GOT3 (cell line): ENCODE measurements at places on chromosomes 7 and 10.

DNA sequence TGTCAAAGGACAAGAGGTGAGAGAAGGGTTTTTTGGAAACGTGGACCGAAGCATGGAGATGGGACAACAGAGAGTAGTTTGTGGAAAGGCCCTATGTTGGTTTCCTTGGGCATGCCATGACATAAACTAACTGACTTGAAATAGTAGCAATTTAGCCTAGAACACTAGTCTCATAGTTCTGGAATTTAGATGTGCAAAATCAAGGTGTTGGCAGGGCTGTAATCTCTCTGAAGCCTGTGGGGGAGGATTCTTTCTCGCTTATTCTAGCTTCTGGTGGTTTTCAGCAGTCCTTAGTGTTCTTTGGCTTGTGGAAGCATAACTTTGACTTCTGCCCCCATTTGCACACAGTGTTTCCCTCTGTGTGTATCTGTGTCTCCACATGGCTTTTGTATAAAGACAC lies 283.4 kb downstream of the GFRA1 start:
- DNase-seq = no peak

GRCh38 chr7:155843426-155844018 lies 31.3 kb upstream of the SHH start:
- no peak for DNase-seq

DNA sequence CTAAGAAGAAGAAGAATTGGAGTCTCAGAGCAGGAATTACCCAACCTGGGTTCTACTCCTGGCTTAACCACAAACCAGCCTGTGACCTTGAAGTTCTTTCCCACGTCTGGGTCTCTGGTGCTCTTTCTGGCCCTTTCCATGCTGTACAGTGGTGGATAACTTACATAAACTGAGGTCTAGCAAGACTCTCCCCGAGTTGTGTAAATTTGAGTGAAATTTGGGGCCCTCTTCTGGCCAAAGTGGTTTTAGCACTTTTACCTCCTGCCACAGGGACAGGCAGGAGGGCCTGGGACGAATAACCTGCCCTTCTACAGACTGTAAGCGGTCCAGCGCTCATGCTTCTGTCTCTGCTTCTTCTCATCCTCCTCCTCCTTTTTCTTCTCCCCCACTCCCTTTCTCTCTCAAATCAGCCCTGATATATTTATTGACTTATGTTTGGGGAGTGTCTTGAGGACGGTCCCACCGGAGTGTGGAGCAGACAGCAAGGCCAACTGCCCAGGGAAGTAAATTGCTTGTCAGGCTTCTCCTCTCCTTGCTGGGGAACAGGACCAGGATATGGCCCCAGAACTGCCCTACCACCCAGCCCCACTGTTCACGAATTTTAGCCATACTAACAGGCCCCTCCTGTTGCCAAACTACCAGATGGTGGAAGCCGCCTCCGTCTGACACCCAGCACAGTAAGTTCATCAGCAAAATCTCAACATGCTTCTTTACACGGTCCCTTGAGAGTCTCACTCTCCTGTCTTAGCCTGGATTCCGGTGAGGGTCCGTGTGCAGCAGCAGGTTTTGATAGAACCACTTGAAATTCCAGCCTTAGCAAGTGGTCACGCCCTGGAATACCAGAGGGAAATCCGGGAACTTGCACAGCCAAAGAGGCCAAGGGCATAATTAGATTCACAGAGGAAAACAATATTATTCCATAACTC lies 4.0 kb upstream of the SH3PXD2A start:
- no peak for DNase-seq

GRCh38 chr7:150489782-150490181 lies 24.9 kb upstream of the GIMAP7 start:
- DNase-seq = no peak

- DNase-seq = no peak
These were observed 31.6 kb downstream of the CTTNBP2 start for GRCh38 chr7:117841611-117842010.

DNA sequence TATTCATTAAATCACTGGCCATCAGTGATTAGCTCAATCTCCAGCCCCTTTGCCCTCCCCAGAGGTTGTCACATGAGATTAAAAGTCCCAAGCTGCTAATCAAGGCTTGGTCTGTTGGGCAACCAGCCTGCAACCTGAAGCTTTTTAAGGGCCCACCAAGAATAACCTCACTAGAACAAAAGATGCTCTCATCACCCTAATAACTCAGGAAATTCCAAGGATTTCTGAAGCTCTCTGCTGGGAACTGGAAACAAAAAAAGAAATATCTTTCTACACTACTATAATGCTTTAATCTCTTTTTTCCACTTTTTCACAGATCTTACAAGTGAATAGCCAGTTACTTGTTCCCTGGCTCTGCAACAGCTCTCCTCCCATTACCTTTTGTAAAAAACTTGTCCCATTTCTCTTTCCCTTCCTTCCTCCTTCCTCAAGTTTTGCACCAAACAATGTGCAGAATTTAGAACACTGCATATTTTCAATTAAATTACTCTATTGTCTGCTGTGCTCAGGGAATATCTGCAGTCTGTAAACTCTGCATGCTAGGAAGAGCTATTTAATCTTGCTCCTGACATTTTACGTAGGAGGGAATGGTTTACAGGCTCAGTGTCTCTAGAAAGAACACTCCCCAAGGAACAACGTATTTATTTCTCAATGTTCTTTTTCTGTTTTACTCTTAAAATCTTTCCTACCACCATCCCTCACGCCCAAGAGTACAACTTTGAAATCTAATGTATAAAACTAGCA lies 169.1 kb downstream of the IMMP2L start:
- no peak for DNase-seq

DNA sequence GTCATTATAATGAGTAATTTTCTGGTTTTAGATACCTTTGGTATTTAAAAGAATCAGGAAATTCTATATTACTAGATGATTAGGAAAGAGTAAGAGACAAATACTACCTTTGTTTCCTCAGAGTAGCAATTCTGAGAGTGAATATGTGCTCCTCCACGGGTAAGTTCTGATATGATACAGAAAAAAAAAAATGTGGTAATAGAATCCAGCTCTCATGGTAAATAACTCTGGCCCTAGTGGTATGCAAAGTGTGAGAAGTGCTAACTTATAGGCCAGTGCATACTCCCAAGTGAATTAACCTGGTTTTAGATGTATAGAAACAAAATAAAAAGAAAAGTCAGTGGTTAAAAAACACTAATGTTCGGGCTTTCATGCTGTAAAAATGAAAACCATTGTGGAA lies 512.6 kb upstream of the SEMA3D start:
- DNase-seq = no peak

- DNase-seq = no peak
These were observed 61.7 kb downstream of the SH2D4B start for GRCh38 chr10:80599424-80599847.

DNA sequence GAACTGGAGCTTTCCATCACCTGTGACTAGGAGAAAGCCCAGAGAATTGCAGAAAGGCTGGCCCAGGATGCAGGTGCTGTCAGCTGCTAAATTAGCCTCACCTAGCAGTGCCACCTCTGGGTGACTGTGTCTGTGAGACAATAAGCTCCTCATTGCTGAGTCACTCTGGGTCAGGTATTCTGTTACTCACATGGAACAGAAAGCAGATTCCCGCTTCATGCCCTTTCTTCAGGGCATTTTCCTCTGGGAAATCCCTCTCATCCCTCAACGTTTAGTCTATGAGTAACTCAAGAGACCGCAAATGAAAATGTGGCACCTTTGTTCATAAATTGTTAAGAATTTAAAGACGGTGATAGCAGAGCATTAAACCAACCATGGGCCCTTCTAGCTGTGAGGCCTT lies 184.0 kb downstream of the ADAM12 start:
- no peak for DNase-seq

GRCh38 chr10:32166365-32166764 lies 110.1 kb upstream of the KIF5B start:
- DNase-seq = no peak

- no peak for DNase-seq
These were observed 73.8 kb upstream of the PRLHR start for GRCh38 chr10:118669020-118669791.

DNA sequence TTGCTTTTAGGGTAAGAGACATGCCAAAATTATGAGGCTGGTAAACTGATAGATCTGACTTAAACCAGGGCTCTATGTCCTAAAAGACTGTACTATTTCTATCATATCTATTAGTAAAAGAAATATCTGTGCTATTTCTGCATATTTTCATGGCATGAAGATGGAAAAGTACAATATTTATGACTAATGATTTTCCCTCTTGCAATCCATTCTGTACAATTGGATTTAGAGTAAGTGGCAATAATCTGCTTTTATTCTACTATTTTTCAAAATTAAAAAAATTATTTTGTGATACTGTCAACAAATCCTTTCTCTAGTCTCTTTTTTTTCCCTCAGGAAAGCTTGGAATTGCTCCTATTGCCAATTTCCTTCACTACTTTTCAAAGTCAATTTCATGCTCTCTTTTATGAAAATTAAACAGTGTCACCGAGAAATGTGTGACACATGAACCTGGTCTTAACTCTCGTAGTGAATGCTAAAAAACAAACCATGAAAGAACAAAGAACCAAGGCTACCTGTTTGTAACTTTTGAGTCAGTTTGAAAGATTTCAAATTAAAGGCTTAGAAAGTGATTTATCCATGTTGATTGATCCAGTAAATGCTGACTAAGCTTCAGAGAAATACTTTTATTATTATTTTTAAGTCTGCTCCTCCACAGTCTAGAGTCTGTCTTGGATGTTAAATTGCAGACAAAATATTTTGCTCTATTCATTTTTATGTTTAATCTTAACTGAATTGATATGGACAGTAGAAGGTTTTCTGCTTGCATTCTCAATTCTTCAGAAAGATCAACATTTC lies 262.7 kb upstream of the CHRM2 start:
- DNase-seq = no peak

DNA sequence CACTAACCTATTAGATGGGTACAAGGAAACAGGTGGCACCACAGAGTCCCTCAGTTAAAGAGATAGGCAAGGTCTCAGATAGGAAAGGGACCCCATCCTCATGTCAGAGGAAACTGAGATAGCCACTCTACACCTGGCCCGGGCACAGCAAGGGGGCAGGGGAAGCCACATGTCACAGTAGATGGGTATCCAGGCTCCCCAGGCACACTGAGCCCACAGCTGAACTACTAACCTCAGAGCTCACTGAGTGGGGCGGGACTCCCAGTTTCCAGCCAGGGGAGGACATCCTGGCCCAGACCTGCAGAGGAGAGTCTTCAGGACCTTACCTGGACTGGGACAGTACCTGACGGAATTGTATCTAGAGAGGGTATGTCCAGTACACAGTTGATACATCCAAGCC lies 3.7 kb upstream of the CDHR1 start:
- no peak for DNase-seq

GRCh38 chr10:77600640-77601039 lies 37.0 kb downstream of the KCNMA1 start:
- DNase-seq = no peak

DNA sequence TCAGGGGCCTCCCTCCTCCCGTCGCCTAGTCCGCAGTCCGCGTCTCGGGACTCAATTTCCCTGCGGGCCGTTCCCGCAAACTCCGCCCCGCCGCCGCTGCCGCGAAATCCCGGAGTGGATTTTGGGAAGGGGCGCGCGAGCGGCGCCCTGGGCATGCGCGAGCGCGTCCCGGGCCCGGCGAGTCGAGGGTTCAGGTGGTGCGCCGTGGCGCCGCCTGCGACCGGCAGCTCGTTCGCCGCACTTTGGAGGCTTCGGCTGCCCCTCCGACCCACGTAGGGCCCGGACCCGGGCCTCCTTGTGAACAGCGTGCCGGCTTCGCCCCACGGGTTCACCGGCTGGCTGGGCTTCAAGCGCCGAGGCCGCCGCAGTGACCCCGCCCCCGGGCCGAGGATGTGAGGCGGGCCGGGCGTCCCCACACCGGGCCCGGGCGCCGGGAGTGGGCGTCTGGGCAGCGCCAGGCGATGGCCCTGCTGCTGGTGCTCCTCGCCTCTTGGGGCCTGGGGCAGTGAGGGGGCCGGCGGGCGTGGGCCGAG lies at the start of gene PLEKHA8:
Gene PLEKHA8, plus strand, starts transcription at position 197 of the 533 bp plus-strand sequence. CDS start 351 bp downstream, outside the sequence.
- DNase-seq = peak; percentile 85

GRCh38 chr7:41163991-41164390 lies 538.9 kb downstream of the INHBA start:
- DNase-seq = no peak

DNA sequence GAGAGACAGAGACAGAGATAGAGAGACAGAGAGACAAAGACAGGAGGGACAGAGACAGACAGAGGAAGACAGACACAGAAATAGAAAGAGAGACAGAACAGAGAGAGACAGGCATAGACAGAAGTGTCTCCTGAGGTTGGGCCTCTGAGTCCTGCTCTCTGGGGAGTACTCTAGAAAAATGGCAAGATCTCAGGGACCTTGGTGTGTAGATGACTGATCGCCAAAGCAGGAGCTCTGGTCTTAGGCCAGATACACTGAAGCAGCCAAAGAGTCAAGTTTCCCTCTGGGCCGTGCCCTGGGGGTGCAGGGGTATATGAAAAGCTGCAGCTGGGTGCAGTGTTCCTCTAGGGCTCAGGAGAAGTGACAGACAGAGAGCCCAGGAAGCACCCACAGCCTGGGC lies 176.6 kb upstream of the TNS3 start:
- DNase-seq = no peak

GRCh38 chr10:100737355-100738054 lies 7.9 kb upstream of the PAX2 start:
- no peak for DNase-seq

GRCh38 chr7:117665368-117665767 lies 185.5 kb downstream of the CFTR start:
- no peak for DNase-seq

GRCh38 chr7:45036317-45036716 lies 36.3 kb downstream of the CCM2 start:
- DNase-seq = no peak

DNA sequence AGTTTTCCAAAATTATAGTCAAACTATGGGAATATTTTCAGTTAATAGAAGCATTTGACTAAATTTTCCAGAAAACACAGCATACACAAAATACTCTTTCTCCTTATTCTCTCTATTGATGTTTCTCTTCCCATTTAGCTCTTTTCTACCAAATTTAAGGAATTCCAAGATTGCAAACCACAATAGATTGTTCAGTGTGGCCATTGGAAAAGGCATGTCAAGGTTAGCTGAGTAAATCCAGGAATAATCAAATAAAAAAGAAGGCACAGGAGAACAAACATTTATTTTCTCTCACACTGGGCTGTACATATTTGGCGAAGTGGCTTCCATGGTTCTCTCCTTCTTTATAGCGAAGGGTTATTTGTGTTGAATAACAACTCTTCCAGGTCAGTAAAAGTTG lies 117.3 kb downstream of the THSD7A start:
- DNase-seq = no peak

DNA sequence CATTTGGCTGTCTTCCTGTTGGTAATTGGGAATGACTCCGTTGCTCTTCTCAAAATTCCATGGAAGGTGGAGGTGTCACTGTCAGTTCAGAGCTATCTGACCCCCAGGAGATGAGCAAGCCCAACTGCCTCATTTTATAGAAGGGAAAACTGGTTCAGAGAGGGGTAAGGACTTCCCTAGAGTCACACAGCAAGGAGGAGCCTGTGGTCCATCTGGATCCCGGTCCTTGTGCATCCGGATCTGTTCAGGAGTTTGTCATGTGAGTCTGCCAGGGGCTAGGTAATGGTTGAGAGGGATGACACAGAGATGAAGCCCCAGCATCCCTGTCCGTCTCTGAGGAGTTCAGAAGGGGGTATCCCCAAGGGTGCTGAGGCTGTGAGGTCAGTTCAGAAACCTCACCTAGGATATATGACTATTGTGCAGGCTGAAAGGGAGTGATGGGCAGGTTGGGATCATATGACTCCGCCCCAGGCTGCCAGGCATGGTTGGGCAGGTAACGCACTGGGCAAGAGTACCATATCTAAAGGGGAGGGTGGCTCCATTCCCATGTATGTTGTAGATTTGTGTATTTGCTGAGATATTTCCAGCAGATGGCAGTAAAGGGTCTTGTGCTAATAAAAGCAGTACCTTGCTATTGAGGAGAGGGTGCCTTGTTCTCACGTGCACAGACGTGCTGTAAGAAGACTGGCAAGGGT lies 16.0 kb upstream of the SLC29A3 start:
- DNase-seq = no peak

GRCh38 chr10:33487014-33487776 lies 152.7 kb upstream of the NRP1 start:
- no peak for DNase-seq
